ENCODE measurements at places on chromosomes 13 and 19.

GRCh38 chr13:66830940-66831716 is 399.0 kb downstream of the PCDH9 start:
- DNase-seq = no peak

DNA sequence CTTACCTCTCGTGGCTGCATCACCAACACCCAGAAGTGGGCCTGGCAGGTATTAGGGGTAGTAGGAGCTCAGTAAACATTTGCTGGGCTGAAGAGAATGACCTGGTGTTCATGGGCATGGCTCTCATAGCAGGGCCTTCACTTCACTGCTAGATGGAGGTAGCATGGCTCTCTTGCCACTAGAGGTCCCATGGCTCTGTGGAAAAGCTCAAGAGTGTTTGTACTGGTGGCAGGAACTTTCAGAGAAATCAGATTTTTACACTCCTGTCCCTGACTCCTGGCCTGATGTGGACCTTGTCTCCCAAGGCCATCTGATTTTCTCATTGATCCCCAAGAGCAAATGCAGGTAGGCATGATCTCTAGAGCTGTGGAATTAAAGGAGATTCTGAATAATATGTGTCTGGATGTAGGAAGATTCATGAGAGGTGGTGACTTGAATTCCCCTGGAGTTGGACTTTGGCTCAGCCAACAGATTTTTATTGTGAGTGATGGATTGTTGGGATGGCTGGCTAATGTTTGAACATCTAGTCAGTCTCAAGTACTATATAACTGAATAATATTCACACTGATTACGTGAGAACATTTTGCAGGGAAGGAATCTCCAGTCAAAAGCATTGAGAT is 5.7 kb downstream of the ZNF574 start:
- peak; percentile 24 for DNase-seq

GRCh38 chr13:26019881-26020870 is 31.6 kb downstream of the SHISA2 start:
- no peak for DNase-seq

DNA sequence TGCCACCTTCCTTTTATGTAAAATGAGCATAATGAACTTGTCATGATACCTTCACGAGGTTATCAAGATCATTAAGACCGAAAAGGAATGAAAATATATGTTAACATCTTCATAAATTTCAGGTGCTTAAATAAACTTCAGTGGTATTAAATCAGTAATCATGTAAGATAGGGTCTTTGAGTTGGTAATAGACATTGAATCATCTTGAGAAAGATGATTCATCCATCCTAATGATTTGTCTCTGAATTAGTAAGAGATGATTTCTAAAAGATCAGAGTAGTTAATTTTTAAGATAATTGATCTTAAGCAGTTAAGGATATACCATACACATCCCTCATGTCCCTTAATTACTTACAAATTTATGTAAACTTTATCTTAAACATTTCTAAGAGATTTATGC is 52.0 kb downstream of the COG3 start:
- DNase-seq = peak; percentile 18

DNA sequence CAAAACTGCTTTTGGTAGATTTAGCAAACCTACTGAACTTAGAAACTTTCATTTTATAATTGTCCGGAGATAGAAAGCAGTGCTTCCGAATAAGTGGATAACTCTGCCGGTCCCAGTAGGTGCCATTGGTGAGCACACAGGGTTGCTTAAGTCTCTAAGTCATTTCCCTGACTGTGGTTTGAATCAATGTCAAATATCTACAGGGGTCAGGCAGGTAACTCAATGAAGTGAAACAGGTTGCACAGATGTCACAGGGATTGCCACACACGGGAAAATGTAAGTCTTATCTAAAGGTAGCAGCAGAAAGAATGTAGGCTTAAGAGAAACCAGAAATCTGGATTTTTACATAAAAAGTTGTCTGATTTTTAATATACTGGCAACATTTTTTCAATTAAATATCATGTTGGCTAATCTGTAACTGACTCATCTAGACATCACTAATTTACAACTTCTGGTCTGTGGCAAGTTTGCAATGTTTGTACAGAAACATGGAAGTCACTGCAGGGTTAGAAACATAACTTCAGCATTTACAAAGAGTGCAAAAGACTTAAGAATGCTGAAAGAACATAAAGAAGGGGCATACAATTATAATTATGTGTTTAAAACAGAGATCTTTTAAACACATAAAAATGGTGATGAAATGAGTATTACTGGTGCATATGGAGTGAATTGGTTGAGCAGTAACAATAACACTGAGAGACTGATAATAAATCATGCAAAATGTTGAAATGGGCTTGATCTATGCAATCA is 14.3 kb upstream of the LRRC63 start:
- no peak for DNase-seq

DNA sequence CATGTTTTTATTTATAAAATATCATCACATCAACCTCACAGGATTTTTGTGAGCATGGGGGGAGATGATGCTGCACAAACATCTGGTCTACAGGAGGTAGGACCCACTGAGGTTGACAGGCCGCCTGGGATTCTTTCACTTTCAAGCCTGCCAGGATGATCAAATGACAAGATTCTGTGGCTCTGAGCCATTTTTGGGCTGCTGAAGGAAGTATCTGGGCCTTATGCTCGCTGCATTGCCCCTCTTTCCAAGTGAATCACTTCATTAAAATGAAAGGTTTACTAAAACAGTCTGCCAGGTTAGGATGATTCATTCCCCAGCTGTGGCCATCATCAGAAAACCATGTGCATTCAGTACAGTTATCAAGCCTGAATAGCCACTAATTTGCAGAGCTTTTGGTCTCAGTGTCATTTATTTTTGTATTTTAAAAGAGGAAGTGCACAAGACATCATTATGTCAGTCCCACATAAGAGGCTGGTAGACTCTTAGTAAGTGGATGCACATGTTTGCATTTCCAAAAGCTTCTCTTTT is 34.4 kb downstream of the STARD13 start:
- DNase-seq = no peak

- DNase-seq = peak; percentile 84
Observed at GRCh38 chr13:21330126-21330861, 128.8 kb downstream of the ZDHHC20 start.

GRCh38 chr19:40398417-40399131 is 8.6 kb upstream of the HIPK4 start:
- DNase-seq = peak; percentile 60

DNA sequence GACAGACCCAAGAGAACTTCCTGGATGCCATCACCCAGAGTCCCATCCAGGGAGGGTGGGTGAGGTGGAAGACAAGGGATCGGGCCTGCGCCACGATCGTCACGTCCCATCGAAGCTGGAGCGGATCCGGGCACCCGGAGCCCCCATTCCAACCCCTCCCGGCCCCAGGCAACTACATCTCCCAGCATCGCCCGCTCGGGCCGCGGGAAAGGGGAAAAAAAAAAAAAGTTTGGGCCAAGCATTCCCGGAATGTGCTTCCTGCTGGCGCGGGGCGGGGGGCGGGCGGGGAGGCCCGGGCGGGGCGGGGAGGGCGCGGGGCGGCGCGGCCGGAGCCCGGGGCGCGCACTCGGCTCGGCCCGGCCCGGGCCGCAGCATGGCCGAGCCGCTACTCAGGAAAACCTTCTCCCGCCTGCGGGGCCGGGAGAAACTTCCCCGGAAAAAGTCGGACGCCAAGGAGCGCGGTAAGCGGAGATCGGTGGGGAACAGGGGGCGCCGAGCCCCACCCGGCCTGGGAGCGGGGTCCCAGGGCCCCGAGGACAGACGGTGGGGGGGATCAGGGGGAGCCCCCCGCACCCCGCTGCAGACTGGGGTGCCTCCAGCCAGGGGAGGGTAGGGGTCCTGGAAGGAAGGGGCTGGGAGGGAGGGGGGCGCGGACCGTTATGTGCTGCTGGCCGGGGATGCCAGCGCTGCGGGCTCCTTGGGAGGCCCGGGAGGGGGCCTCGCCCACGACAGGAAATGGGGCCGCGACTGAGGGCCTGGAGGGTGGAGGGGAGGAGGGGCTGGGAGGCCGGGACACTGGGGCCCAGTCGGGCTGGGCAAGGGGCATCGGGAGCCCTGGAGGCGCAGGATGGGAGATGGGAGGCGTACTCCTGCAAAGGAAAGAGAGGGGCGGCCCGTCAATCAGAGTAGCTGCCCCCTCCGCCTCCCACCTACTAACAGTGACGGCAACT is at the start of gene SYDE1:
TSS of gene SYDE1 (plus strand) at position 341 of the 950 bp plus-strand sequence. CDS start at position 374, 33 bp downstream.
- no peak for DNase-seq

- DNase-seq = no peak
Observed at GRCh38 chr13:83024955-83025594, 857.2 kb downstream of the SLITRK1 start.

- no peak for DNase-seq
Observed at GRCh38 chr19:5058521-5059212, 89.8 kb downstream of the KDM4B start.

- DNase-seq = no peak
Observed at GRCh38 chr13:45951724-45952123, 100.2 kb upstream of the SIAH3 start.

GRCh38 chr13:78764665-78765064 is 105.7 kb upstream of the OBI1 start:
- no peak for DNase-seq

GRCh38 chr19:22052644-22053013 is 345 bp downstream of the ZNF257 start:
- peak; percentile 5 for DNase-seq

DNA sequence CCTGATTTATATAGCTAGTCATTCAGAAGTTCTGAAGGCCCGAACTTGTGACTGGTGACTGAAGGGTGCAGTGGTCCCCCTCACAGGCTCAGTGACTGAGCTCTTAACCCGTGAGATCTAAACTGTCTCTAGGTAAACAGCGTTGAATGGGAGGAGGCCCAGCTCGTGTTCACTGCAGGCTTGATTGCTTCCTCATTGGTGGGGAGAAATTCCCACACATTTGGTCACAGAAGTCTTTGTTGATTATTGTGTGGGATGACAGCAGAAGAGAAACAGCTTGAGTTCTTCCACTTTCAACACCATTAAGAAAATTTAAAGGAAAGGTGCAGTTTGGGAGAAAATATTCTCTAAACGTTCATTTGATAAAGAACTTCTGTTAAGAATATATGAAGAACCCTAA is 1178.0 kb downstream of the UQCRFS1 start:
- DNase-seq = no peak

DNA sequence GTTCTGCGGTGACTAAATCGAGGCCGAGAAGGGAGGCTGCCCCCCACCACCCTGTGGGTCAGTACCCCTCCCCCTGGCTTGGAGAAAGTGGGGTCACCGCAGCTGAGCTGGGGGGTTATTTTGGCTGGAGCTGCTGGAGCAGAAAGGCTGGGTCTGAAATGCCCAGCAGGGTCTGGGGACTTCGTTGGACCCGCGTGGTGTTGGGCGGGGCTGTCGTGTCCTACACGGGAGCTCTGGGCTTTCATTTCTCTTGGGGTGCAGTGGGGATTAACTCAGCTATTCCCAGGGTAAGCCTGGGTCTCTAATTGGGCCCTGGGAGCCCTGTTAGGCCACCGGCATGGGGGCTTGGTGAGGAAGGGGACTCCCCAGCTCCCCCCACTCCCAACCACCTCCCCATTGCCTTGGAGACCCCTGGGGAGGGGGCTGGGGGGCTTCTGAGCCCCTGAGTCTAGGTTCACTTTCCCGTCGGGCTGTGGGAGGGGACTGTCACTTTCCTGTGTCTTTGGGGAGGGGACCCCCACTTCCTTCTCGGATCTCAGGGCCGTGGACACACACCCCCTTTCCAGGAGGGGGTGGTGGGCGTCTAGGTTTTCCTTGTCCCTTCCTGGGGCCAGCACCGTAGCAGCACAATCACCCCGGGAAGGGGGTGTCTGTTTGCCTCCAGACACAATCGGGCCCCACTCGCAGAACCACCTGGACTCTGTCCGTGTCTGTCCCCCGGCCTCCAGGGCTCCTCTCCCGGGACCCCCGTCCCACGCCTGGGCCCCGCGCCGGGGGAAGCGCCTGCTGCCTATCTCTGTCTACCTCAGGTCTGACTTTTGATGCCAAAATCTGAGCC is 10.2 kb upstream of the WDR18 start:
- no peak for DNase-seq

- no peak for DNase-seq
Observed at GRCh38 chr13:30745906-30746686, 10.8 kb downstream of the ALOX5AP start.

- no peak for DNase-seq
Observed at GRCh38 chr19:57244513-57244912, 4.1 kb downstream of the ZNF805 start.

DNA sequence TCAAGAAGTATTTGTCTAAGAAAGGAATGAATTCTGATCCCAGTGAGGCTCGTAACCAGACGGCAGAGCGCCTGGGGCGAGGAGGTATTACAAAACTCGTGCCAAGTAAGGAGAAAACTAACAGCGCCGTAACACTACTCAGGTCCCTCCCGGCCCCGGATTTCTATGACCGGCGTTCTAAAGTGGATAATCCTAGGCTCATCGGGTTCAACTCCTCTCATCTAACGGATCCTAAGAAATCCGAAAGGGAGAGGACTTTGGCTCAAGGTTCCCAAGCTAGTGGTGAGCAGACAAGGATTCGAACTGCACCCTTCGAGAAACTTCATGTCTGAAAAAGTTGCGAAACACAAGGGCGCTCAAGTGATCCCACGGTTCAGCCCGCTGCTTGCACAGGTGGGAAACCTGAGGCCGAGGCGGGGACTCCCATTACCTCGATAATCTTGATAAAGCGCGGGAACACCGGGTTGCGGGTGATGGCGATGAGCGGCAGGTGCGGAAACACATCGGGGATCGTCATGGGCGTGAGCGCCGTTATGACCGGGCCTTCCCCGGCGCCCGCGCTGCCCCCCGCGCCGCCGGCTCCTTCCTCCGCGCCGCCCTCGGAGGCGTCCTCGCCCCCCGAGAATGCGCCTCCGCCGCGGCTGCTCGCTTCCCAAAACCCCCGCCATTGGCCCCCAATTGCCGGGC is 529 bp downstream of the LONP1 start:
- peak; percentile 37 for DNase-seq

- no peak for DNase-seq
Observed at GRCh38 chr19:41273076-41273475, 8.9 kb downstream of the HNRNPUL1 start.

GRCh38 chr13:75404726-75405125 is 77.2 kb downstream of the TBC1D4 start:
- no peak for DNase-seq
